Right renal cortex interstitium (tissue), 3 donors: ENCODE measurements at places on chromosomes 11 and 22.

DNA sequence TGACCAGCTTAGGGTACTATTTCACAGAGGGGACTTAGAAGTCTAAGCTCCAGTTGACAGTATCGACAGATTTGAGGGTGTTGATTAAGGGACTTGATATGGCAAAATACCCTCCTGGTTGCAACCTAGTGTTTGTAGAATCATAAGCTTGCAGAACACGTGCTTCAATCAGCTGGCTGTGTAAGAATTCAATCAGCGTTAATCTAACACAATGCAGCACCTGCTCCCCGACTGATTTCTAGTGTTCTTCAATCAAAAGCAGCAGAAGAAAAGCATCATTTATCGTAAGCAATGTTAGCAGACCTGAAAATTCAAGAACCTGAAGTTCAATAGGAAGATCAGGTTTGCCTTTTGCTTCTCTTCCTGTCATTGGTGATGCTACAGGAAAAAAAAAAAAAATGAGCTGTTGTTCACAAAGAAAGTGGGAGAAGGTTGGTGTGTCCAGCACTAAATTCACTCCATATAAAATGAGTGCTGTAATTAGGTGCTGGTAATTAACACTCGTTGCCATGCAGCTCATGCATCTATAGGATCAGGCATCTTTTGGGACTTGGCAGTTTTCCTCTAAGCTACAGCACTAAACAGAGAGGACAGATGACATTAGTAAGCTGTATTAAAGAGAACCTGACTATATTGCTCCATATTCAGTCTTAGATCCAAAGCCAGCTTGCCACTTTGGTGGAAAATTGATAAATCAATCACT lies 840.3 kb downstream of the OPCML start:
- no peak for DNase-seq

- no peak for DNase-seq
Measured at GRCh38 chr11:116119158-116119557, 614.9 kb upstream of the CADM1 start.

GRCh38 chr11:34909415-34909814 lies 6.8 kb downstream of the APIP start:
- no peak for DNase-seq

DNA sequence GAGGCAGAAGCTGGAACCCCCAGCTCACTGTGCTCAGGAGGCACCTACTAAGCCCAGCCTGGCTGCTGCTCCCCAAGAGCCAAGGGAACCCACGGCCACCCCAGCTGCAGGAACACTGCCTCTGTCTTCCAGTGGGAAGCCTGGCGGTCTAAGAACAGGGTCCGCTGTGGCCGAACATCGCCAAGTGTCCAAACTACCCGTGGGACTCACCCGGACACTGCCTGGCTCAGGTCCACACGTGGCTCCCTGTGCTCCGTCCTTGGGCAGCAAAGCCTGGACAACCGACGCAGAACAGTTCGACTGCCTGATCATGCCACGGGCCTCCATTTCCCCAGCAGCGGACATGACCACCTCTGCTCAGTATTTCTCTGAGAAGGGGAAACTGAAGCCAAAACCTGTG lies 747.0 kb downstream of the BRD1 start:
- DNase-seq = no peak

GRCh38 chr22:40238425-40239344 lies 61.0 kb downstream of the TNRC6B start:
- DNase-seq = no peak

DNA sequence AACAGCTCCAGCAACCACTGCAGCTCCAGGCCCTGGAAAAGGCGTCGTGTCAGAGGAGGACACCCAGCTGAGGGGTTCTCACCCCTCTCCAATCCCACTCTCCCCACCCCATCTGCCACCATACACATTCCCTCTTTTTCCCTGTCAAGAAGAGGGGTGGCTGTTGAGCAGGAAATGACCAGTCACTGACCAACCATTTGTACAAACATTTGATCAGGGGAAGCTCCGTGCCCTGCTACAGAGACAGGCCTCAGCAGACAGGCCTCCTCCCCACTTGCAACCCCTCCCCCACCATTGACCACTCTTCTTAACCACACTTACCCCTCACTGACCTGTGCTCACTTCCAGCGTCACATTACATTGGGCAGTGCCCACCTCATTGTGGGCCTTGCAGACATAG lies 2.3 kb upstream of the VSIG2 start:
- no peak for DNase-seq

GRCh38 chr11:15586741-15587473 lies 472.2 kb downstream of the INSC start:
- DNase-seq = no peak

DNA sequence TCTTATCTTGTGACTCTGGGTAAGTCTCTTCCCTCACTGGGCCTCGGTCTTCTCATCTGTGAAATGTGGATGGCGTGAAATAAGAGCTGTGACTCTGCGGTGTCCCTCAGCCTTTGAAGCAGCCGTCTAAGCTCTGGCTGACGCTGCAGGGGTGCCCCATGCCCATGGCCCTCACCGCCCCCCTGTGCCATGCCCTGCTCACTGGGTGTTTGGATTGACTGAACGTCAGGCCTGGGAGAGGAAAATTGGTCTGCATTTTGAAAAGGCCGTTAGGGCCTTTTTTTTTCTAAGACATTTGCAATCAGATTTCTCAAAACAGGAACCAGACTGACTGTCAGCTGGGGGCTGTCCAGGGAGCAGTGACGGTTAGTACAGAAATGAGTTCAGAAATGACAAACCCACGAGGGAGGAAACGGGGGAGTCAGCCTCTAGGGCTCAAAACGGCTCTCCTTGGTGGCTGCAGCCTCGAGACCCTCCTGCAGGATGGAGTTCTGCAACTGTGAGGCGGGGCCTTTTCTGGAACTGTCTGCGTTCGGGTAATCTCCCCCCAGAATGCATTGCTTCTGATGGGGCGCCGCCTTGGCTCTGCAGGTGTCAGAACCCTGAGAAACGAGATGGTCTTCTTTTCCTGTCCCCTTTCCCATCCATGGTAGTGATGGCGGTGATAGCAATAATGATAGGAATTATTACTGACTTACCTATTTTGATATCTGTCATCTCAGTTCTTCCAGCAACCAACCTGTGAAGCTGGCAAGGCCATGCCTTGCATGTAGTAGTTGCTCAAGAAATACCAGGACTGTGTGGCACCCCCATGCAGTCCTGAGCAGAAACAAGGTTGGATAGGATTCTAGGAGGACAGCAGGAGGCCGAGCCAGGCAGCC lies 2.0 kb downstream of the GRK2 start:
- DNase-seq = no peak

- DNase-seq = no peak
Measured at GRCh38 chr11:61168042-61168688, 6.9 kb upstream of the VPS37C start.

DNA sequence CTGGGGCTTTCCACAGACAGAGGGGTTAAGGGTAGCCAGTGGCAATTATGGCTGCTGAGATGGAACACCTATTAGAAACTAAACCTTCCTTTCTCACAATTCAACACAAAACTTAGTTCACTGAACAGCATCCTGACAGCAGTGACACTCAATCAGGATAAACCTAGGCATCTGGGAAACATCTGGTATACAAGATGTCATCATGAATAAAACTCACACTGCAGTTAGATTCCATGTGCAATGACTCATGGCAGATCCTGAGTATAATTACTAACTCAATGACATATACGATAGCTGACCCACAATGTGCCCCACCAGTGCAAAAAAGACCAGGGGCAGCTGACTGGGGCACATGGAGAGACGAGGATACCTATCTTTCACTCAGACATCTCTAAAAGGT lies 17.7 kb downstream of the RBFOX2 start:
- DNase-seq = no peak

GRCh38 chr11:945986-946385 lies 20.3 kb downstream of the AP2A2 start:
- DNase-seq = peak; percentile 53

GRCh38 chr11:115263799-115264656 lies 240.2 kb downstream of the CADM1 start:
- no peak for DNase-seq

- DNase-seq = no peak
Measured at GRCh38 chr22:46119729-46120419, 30.5 kb upstream of the PPARA start.

DNA sequence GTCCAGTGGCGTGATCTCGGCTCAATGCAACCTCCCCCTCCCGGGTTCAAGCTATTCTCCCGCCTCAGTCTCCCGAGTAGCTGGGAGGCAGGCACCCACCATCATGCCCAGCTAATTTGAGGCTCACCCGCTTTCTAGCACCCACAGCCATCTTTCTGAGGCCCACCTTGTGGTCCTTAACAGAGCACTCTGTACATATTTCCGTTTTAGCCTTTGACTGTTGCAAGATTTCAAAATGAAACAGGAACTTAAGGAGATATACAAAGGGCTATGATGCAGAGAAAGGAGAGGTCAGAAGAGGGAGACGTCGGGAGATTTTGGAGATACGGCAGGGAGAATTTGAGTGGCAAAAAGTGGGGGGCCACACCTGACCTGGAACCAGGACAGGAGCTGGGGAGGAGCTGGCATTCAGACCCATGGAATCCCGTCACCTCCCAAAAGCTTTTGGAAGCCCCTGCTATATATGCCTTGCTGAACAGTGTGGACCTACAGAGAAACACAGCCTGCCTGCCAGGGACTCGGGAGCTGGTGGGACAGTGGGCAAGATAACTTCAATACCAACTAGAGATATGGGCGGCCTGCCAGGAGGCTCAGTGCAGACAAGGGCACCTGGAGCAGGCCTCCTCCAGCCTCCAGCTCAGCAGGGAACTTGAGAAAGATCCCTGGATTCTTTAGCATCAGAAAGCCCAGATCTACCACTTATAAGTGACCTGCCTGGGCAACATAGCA lies 8.0 kb upstream of the CLCF1 start:
- DNase-seq = no peak

DNA sequence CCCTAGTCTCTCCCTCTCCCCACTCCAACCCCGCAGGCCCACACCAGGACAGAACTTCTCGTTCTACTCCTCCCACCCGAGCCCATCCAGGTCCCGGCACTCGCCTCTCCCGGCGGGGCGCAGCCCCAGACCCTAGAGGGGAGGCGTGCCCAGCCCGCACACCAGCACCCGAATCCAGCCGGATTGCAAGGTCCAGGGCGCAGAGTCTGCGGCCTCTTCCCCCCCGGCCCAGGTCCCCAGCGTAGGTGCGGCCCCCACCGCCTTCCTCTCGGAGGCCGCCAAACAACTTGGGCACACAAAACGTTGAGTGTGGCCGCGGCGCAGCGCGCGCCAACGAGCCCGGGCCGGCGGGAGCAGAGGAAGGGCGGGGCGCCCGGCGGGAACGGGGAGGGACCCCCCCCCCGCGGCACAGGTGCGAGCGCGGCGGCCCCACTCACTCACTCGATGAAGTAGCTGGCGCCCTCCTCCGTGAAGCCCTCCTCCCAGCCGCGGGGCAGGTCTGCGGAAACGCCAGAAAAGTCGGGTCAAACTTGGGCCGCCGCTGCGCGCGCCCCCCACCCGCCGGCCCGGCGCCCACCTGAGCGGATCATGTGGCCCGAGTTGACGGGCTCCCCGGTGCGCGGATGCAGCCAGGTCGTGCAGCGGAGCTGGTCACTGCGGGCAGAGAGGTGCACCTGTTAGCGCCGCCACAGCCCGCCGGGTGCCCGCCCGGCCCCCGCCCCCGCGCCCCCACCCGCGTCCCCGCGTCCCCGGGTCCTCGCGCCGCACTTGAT lies 480 bp downstream of the PLEKHA7 start:
- no peak for DNase-seq

DNA sequence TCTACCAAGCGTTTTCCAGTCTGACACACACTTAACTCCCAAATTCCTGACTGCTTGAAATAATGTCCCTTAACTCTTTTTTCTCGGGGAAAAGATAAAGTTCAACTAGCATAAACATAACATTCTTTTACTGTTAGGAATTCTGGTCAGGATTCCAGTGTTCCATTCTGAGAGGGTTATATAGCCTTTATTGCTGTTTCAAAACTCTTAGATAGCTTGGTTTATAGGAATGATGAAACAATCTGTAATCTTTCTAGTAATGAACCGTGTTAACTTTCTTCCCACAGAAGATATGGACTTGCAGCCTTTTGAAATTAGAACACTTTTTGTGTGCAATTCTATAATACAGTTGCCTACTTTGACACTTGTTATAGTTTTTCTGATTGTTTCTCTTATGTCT lies 8.6 kb downstream of the REXO2 start:
- DNase-seq = no peak

DNA sequence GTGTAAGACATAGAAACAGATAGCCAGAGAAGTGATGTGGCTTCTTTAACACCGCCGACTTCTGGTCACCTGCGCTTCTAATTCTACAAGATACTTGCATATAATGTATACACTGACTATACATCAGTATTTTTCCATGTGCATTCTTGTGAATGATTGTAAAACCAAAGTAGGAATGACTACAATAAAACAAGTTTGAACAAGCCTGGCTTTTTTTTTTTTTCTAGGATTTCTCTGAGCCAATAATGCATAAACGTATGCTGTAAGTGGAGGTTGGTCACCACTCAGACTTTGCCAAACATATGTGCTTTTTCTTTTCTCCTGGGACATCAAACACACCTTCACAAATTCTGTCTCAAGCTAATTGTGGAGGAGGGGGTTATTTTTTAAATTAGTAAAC lies 237.8 kb upstream of the KIRREL3 start:
- no peak for DNase-seq

DNA sequence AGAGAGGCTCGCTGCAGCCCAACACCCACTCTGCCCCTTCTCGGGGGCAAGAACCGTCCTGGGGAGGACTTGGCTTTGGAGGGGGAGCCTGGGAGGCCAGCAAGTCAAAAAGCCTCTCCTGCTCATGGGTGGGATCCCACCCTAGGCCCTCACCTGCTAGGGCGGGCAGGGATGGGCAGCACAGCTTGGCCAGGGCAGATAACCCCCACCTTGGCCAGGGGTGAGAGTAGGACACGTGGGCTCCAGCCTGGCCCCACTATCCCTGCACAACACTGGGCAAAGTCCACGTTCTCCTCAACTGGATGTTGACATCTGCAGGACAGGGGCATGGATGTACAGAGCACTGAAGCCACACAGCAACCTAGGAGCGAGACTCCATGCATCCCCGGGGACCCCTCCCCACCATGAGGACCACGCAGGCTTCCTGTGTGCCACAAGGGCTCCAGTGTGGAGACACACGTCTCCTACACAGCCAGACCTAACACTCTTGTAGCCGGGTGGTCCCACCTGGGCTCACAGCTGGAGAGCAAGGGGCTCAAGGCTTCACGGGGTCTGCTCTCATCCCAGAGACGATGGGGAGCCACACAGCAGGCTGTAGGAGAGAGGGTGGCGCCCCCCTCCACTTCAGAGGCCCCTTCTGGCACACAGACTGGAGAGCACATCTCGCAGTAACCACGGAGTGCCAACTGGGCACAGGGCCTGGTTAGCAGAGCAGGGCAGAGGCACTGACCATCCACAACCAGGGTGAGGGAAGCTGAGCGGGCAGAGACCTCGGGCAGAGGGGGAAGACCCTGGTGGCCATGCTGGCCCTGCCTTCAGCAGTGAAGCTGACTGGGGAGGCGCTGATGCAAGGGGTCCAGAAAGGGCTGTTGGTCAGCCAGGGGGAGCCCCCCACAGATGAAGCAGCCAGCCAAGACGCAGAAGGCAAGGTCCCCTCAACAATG lies 171.1 kb downstream of the CRYBB2 start:
- DNase-seq = no peak

- DNase-seq = no peak
Measured at GRCh38 chr22:29079218-29079901, 6.5 kb downstream of the KREMEN1 start.

- DNase-seq = no peak
Measured at GRCh38 chr22:32572741-32573500, 98.3 kb downstream of the FBXO7 start.
